ENCODE measurements at places on chromosomes 1 and 21. TPM values are rescaled to one million over a fixed set of nuclear protein-coding genes. Genes with fewer than 3 reads are reported as not detected.

PLPP3 gene
- total RNA-seq: not detected

SASS6 gene
- total RNA-seq: 17.7 TPM

ENSA gene
- 91.6 TPM for total RNA-seq

NR0B2 gene
- total RNA-seq: not detected

EPHA10 gene
- total RNA-seq: not detected

CRP gene
- not detected for total RNA-seq

AVPR1B gene
- total RNA-seq: 0.05 TPM

DMBX1 gene
- not detected for total RNA-seq

PRKAB2 gene
- 14.0 TPM for total RNA-seq

SMAP2 gene
- 15.0 TPM for total RNA-seq

MASP2 gene
- total RNA-seq: 0.08 TPM

CLCA2 gene
- not detected for total RNA-seq

TNFRSF18 gene
- total RNA-seq: 0.93 TPM

DENND2C gene
- total RNA-seq: 1.7 TPM

TMEM79 gene
- 2.6 TPM for total RNA-seq

PDPN gene
- total RNA-seq: not detected

GRCh38 chr1:225851805-225852204 is 30.4 kb downstream of the TMEM63A start:
- DNase-seq: no peak

DNA sequence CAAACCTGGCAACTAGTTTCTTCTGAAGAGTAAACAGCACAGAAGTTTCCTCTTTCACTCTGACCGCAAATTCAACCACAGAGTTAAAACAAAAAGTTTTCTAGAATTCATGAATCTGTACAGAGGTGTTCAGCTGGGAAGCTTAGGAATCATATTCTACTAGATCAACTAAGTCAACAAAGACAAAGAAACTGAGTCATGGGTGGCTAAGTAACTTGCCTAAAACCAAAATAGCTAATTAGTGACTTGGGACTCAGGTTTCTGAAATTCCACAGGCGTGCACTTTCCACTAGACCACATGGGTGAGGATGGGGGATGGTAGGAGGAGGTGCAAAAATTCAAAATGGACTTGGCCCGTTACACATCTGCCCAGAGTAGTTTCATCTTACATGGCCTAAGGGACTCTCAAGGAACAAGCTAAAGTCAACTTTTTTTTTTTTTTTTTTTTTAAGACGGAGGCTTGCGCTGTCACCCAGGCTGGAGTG is 25.8 kb downstream of the PTPN14 start:
- DNase-seq: peak; percentile 69

- DNase-seq: no peak
Observed at GRCh38 chr21:42471206-42471605, 24.8 kb downstream of the RSPH1 start.

DNA sequence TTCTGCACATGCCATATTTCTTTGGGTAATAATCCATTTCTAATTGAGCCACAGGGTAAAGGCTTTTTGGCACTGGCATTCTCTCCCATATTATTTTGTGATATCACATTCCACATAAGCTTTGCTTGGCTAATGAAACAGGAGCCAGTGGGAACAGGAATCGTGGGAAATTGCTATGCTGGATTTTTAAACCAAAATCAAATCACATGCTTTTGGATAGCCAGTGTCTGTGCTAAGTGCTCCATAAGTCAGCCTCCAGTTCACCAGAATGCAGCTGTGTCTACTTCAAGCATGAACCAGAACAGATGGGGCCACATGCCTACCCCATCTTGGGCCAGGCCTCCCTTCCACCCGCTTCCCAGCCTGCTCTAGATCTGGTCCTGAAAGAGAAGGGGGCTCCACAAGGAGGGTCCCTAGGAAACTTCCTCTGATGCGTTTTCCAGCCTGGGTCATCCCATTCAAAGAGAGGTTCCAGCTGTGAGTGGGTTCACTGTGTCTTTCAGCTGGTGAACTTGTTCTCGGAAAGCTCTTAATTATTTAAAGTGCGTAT is 131.2 kb upstream of the COA6 start:
- no peak for DNase-seq

GRCh38 chr1:226651732-226652105 is 87.4 kb downstream of the ITPKB start:
- no peak for DNase-seq

DNA sequence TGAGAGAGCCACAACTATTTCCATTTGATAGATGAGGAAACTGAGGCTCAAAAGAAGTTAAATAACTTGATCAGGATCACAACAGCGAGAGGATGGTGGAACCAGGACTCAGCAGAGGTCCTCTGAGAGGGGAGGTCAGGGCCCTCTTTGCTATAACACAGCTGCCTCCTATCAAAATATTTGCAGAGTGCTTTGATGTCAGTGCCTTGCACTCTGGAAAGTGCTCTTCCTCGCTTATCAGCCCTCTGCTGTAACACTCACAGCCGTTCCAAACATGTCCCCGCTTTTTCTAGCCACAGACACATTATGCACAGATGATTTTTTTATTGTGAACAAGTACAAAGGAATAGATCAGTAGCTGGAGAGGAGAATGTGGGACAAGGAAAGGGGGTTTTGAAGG is 71.8 kb upstream of the ARHGAP29 start:
- DNase-seq: no peak

- DNase-seq: no peak
Observed at GRCh38 chr1:30903343-30904034, 5.1 kb downstream of the SDC3 start.

DNA sequence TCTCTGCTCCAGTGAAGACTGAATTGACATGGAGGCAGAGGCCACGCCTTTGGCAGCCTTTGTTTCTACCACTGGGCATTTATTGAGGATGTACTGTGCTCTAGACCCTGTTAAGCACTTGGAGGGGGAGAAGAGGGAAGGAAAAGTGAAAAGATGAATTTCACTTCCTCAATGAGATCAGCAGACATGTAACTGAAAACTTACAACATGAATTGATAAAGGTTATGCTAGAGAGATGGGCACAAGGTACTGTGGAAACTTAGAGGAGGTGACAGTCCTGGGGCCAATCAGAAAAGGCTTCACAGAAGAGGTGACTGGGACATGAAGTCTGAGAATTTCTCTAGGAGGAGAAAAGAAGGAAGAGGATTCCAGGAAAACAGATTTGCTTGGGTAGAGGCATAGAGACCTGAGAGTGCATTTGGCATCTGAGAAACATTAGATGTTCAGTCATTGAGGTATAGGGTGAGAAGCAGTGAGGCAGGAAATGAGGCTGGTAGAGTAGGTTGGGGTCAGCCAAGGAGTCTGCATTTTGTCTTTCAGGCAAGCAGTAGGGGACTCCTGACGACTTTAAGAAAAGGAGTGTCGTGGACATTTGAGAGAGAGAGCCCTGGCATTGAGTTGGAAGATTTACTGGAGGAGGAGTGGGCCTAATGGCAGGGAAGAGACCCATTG is 113.0 kb downstream of the SYT2 start:
- DNase-seq: no peak
